Brain microvascular endothelial cell (primary cell): ENCODE measurements at places on chromosomes 3 and 15.
A peak's percentile ranks its signal among the peaks of the same experiment; 100 is the strongest.

GRCh38 chr3:115226844-115227445 is 79.9 kb upstream of the ZBTB20 start:
- DNase-seq: no peak

GRCh38 chr15:23866832-23867231 is 179.7 kb upstream of the NDN start:
- DNase-seq: no peak

GRCh38 chr15:46955576-46955975 is 761.7 kb upstream of the SEMA6D start:
- DNase-seq: no peak

DNA sequence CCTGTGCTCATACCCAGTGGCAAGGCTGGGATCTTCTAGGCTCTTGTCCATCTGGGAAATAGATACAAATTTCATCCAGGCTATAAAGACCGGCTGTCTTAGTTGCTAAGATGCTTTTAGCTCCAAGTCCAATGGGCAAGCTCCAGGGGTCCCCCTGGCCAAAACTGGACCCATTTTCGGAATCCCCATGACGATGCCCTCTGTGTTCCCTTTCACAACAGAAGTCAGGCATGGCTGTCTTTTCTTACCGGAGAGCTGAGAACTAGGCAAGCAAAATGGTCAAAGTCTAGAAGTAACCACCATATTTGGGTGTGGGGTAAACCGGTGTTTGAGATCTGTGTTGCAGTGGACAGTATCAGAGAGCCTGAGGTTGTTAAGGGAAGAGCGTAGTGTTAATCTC is 1.0 kb downstream of the GLYCTK start:
- DNase-seq: no peak

DNA sequence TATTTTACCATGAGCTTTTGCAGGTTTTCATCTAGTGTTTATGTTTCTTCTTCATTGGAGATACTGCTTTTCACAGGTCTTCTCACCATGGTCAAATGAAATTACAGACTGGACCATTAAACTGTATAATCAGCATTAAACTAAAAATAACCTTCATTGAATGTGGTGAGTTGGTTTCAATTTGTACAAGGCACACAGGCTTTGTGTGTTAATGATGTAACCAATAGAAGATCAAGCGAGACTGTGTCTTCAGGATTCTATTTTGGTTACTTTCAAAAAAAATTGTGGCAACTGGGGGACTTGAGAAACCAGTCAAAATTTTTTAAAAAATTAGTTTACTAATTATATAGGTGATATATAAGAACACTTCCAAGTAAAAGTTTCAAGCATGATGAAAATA is 54.3 kb upstream of the GCSAM start:
- DNase-seq: no peak

GRCh38 chr3:178397836-178398235 is 138.4 kb upstream of the KCNMB2 start:
- DNase-seq: no peak

- DNase-seq: no peak
Measured at GRCh38 chr15:50418041-50418583, 6.1 kb upstream of the USP8 start.

DNA sequence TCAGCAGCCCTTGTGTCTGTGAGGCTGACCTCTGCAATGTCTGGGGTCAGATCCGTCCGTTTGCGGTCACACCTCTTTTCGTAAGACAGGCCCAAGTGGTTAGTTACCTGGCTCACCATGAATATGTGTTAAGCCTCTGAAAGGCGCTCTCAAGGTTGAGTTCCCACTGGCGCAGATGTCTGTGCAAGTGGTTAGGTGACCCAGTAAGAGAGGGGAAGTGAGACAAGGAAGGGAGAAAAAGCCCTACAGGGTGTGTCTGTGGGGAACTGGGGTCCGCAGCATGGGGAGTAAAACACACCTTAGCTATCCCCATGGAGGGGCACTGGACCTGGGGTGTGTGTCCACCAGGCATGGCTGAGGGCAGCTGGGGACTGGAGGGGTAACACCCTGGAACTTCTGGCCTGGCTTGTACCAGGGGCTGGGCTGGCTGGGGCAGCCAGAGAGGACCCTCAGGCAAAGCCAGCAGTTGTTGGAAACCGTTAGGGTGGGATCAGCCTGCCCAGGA is 391.6 kb upstream of the PROK2 start:
- no peak for DNase-seq

DNA sequence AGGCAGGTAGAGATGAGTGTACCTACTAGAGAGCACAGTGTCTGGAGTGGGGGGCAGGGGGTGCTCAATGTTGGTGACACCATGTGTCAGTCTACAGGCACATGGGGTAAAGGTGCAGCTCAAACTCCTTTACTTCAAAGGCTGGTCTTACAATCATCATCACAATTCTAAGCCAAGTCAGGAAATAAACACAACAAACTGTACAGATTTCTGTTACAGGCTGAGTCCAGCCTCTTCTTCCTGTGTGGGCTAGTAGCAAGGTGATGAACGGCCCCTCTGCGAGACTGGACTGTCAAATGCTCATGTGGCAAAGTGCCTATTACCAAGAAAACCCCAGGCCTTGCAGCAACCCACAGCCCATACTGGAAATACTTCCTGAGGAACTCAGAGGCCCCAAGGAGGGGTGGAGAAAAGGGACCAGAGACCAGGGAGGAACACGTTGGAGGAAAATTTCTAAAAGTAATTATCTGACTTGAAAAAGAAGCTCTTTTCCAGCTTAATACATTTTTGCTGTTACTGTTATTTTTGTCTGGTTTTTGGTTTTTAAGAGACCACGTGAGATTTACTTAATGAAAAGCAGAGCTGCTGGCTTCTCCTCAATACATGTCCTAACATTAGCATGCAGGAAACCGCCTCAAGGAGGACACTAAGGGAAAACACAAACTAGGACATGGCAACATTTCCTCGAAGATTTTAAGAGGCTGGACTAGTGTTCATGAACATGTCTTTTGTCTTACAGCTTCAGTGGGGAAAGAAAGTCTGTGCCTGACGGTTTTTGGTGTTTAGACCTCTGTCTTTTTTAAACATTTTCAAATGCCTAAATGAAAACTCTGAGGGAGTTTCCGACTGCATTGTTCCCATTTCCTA is 29.5 kb downstream of the TBC1D2B start:
- no peak for DNase-seq

DNA sequence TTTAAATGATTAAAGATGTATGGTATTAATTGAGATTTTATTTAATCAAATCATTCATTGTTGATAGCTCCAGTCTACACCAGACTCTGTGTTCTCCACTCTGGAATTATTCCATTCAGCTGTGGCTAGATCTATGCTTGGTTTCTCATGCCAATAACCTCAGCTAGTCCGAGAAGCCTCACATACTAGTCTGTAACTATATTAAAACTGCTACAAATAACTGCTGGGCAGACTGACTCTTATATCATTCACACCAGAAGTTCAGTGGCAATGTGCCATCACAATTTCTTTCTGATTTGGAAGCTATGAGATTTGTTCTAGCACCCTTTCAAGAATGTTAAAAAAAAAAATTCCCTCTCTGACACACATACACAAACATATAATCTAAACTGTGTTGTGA is 947.3 kb downstream of the ROBO1 start:
- DNase-seq: no peak

DNA sequence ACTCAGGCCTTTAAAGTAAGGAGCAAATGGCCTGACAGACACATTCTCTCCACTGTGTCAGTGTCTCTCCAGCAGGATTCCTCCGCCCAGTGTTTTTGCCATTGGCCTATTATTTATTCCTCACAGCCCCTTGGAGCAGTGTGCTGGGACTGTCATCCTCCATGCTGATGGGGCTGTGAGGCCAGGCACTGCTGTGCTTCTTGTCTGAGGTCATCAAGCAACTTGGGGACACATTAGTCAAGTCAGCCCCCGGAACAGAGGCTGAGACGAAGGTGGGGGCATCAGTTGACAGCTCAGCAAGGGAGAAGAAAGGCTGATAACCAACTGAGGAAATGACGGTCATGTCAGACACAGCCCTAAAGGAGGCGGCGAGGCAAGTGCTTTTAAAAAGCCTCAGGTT is 67.4 kb downstream of the XXYLT1 start:
- DNase-seq: no peak

DNA sequence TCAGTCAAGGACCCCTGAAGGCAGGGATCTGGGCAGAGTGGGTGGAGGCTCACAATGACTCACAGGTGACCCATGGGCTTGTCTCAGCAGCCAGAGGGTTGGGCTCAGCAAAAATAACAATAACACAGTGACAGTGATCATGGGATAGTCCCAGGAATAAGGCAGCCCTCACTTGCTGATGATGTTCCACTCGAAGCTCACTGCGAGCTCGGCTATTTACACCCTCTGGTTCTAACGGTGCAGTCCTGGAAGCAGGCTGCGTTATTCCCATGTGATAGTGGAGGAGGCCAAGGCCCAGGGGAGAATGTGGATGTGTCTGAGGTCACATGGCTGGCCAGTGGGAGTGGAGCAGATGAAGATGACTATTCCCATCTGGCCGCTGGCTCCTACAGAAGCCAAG is 16.2 kb downstream of the CCDC33 start:
- peak; percentile 44 for DNase-seq

DNA sequence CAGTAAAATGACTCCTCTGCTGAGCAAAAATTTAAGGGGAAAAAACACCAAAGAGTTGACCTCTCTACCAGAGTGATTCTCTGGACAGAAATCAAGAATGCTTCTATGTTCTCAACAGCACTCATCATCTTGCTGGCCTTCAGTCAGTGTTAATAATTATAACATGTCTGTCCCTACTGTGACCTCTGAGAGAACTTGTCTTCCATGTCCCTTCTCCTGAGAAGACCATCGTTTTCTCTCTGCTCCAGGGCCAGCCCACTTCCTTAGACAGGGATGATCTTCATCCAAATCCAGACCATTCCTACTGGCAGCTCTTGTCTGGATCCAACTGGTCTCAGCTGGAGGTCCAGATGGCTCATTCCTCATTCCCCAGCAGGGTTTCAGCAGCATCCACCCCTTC is 139.0 kb upstream of the NECTIN3 start:
- DNase-seq: peak; percentile 56

GRCh38 chr3:197549261-197549885 is 6.4 kb downstream of the BDH1 start:
- DNase-seq: no peak

DNA sequence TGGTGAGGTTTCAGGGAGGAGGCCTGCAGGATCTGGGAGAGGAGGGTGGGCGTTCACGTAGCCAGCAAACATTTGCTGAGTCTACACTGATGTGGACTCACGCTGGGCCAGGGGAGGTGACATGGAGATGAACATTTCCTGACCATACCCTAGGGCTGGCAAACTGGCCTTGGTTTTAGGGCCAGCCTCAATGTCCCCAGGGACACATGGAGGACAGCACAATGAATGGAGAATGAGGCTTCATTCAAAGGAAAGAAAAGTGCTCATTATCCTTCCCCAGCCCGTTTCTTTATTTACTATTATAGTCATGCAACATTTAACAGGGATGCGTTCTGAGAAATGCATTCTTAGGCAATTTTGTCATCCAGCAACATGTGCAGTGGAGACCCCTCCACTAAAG is 26.8 kb downstream of the ACAN start:
- DNase-seq: no peak

DNA sequence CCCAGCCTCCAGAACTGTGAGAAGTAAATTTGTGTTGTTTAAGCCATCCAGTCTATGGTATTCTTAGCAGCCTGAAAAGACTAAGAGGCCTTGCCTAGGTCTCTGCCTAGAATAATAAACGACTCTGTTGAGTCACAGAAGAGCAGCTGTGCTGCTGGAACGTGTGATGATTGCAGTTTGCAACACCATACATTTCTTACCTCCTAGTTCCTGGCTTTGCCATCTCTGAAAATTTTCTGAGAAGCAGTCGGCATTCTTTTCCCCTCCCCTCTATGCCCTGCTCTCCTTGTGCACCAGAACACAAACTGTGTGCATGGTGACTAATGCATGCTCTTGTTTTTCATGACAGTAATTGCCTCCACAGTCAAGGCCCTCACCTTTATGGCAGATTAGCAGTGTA is 301.3 kb downstream of the IL20RB start:
- no peak for DNase-seq

DNA sequence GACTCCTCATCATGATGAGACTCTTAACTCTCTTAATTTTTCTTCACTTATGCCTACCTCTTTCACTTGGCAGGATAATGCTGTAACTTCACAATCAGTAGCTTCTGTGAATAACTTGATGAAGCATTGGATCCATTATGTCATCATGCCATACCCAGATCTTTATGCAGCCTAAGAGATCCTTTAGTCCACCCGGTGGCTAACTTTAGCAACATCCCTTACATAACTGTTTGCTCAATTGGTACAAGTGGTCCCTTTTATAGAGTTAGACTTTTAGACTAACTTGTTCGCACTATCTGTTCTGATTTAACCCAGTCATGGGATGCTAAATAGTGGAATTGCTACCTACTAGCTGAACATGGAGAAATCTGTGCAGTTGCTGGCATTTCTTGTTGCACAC is 184.5 kb downstream of the USP13 start:
- DNase-seq: no peak

DNA sequence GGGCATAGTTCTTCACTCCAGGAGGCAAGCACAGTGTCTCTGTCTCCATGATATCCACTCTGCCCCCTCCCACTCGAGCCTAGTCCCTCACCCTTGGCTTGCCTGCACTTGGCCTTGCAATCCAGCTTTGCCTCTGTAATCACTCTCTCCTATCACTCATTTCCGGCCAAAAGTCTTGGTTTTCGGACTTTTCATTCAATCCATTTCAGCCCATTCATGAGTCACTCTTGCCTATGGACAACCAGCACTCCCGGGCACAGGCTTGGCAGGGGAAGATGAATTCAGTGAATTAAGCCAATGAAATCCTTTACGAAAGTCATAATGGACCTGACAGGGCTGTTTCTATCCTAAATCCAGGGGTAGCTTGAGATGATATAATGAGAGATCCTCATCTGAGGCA is 21.7 kb downstream of the DAZL start:
- no peak for DNase-seq

DNA sequence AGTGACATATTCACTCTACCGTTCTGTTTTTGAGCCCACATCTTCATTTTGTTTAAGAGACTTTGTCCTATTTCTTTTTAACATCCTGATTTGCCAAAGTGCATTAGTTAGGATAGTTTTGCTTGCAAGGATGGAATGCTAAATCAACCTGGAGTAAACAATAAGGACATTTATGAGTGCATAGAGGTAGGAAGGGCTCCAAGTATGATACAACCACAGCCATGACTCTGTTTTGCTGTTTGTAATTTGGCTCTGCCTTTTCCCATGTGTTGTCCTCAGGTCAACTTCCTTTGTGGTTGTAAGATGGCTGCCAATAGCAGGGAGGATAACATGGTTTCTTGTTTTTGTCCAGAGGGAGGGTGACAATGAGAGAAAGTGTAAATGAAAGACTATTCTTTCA is 66.4 kb upstream of the GOLIM4 start:
- DNase-seq: no peak

GRCh38 chr3:12627370-12627769 is 36.5 kb downstream of the RAF1 start:
- DNase-seq: no peak

- peak; percentile 21 for DNase-seq
Measured at GRCh38 chr3:139564294-139564861, 24.8 kb upstream of the RBP1 start.

GRCh38 chr3:31409866-31410265 is 122.9 kb upstream of the STT3B start:
- DNase-seq: no peak
